Stimulated activated CD8-positive, alpha-beta memory T cell treated with anti-CD3 and anti-CD28 coated beads, Interleukin-15, amount 100 ng/mL, for 24 hours (primary cell): ENCODE measurements at places on chromosomes 2 and 18.
A peak's percentile ranks its signal among the peaks of the same experiment; 100 is the strongest.

GRCh38 chr2:62406573-62407043, 99.4 kb downstream of the TMEM17 start:
- no peak for DNase-seq

GRCh38 chr2:107383691-107384090, 443.0 kb upstream of the RGPD4 start:
- DNase-seq, result no peak

DNA sequence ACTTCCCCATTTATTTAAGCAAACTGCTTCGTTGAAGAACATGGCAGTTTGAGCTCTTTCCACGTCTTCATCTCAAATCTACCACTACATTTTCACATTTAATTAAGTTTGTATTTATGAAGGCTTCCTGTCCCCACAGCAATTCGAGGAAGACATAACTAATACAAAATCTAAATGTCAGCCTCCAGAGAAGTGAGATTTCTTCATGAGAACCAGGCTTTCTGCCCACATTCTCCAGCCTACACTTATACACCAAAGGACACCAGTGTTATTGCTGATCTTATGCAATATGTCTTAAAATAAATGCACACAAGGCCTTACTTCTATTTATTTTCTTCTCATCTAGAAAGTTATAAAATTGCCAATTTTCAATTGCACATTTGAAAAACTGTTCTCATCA, 1209.3 kb upstream of the FAM98A start:
- DNase-seq, result no peak

GRCh38 chr2:60353406-60353800, 200.1 kb downstream of the BCL11A start:
- DNase-seq, result no peak

DNA sequence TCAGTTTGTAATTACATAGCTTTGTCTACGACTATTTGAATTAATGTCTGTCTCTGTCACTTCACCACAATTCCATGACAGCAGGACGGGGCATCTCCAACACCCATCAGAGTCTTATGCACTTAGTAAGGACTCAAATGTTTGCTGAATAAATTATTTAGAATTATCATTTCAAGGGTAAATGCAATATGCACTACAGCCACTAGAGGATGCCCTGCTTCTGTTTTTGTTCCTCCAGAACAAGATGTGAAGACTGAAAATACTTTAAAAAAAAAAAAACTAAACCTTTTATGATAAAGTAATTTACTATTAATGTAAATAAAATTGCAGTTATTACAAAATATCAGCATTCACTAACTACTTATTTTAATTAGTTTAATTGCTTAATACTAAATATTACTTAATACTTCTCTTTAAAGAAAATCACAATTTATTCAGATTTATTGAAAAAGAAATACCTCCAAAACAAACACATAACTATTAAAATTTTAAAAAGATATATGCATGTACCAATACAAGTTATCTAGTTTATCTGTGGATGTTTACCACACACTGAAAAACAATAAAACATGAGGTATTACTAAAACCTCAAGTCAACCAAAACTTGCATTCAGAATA, 3.2 kb downstream of the PIGN start:
- DNase-seq, result no peak

GRCh38 chr2:225742487-225742886, 343.0 kb downstream of the NYAP2 start:
- no peak for DNase-seq

DNA sequence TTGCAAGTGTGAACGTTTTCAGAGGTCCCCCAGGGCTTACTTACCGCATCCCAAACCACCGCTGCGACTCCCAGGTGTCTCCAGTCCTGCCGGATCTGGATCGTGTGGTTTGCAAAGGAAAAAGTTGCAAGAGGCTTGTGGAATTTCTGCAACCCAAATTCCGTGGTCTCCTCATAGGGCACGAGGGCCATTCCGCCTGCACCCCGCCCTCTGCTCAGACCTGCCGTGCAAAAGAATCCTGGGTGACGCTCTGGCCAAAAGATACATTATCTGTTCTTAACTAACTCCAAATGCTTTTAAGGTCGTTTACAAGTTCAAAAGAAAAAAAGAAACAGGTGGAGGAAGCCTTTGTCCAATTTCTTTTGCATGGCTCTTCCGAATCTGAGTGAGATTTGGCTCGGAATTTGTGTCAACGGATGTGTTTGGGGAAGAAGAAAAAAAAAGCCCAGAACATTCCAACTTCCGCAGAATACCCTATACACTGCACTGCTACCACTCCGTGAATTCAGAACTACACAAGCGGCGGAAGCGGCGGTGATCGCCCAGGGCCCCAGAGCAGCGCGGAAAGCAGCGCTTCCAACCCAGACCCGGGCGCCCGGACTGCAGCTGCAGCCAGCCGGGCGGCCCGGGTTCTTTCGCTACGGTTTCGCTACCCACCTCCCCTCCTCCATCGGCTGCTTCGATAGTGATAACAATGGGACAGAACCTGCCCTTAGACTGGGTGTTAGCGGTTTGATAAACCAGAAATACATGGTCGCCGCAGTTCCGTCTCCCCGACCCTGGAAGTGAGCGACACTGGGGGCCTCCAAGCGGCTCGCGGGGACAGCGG, 795 bp downstream of the METTL21A start:
- peak; percentile 29 for DNase-seq

DNA sequence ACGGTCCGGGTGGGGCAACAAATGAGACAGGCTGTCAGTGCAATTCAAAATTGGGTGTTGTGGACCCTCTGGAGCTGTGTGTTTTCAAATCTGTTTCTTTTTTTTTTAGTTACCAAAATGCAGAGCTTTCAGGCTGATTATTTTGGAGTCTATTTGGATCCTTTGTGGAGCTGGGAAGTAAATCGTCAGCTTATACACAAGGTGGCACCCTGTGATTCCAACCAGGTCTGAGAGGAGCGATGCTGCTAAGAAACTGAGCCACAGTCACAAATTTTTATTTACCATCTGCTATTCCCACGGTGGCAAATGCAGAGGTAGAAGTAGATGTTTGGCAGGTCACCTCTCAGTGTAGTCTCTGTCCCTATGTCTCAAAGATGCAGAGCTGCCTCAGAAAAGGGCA, 3.8 kb upstream of the EPC2 start:
- DNase-seq, result no peak

DNA sequence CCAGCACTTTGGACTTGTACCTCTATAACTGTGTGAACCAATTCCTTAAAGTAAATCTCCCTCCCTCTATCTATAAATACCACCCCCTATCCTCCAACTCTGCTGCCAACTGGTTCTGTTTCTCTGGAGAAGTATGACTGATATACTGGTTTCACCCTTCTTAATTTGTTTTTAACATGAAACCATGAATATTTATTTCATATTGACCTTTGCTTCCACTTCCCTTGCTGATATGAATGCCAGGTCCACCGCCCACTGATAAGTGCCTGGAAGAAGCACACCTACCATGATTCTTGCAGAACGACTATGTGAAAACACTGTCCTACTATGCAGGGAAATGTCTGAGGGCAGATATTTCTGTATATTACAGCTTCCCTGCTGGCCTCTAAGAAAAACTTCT, 131.6 kb downstream of the GAREM1 start:
- no peak for DNase-seq

DNA sequence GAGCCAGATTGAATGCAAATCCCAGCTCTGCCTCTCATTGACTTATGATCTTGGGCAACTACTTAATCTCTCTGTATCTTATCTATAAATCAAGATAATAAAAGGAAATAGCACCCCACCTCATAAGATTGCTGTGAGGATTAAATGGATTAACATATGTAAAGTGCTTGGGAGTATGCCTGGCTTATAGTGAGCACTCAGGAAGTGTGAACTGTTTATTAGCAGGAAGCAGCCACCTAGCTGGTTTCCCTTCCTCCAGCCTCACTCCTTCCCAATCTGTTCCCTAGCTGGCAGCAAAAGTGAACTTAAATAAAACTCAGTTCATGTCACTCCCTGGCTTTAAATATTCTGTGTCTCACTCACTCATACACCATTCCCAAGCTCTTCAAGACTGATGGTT, 526.6 kb upstream of the PKDCC start:
- no peak for DNase-seq

DNA sequence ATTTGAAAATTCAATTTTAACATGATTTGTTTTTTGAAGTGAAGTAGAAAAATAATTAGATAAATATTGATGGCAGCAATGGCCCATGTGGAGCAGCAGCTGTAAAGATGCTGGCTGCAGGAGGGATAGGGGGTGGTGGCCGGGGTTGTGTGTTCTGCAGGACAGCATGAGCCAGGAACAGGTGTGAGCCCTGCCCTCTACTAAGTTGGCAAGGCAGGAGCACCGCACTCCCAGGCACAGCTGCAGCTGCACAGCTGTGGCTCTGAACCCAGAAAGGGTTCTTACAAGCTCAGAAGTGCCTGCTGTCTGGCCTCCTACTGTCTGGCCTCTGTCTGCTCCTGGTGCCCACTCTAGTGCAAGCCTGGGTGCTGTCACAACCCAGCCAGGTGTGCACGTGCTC, 10.0 kb upstream of the DUSP19 start:
- DNase-seq, result no peak

DNA sequence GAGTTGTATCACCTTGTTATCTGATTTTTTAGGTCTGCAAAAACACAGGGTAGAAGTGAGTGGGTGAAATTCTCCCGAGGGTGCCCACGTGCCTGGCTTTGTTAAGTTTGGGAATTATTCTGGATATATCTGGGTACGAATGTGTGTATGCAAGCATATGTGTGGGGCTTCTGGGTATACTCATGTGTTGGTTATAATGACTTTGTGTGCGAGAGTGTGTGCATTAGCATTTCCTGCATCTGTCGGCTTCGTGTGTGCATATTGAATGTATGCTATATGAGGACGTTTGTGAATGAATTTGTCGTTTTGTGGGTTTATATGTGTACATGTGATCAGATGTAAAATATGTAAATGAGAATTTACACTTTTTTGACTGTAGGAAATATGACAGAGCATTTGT, 13.8 kb upstream of the DNAJC27 start:
- DNase-seq, result no peak
